Hepatic stellate cell (primary cell): ENCODE measurements at places on chromosomes 13 and 19.

DNA sequence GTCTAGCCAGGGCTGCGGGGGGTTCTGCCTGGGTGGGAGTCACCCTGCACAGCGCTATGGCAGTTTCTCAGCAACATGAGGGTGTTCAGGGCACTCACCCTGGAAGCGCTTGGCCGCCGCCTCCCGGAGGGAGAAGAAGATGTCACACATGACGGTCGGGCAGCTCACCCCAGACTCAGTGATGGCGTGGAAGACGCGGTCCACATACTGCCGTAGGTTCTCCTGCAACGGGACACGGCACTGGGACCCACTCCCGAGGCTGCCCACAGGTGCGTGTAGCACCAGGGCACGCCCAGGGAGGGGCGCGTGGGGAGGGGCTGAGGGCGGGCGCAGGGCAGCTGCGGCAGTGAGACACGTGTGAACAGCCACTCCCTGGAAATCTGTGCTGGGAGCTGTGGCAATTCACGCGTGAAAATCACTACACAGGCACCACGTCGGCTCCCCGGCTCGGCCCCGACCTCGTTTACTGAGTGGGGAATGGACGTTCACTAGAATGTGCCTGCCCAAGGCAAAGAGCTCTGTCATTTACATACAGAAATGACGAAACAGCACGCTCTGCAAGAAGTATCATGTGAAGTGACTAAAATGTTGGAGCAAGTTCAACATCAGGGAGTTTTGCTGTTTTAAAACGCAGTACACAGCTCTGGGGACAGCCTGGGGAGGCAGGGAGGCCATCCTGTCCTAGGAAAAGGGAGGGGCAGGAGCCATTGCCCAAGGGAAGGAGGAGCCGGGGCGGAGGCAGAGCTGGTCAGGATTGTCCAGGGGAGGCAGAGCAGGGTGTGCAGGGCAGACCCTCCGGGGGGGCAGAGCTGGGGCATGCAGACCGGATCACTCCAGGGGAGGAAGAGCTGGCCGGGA, 41.5 kb upstream of the C13orf46 start:
- DNase-seq = no peak

GRCh38 chr19:3061182-3062161, 823 bp downstream of the TLE5 start:
- DNase-seq = peak; percentile 65

DNA sequence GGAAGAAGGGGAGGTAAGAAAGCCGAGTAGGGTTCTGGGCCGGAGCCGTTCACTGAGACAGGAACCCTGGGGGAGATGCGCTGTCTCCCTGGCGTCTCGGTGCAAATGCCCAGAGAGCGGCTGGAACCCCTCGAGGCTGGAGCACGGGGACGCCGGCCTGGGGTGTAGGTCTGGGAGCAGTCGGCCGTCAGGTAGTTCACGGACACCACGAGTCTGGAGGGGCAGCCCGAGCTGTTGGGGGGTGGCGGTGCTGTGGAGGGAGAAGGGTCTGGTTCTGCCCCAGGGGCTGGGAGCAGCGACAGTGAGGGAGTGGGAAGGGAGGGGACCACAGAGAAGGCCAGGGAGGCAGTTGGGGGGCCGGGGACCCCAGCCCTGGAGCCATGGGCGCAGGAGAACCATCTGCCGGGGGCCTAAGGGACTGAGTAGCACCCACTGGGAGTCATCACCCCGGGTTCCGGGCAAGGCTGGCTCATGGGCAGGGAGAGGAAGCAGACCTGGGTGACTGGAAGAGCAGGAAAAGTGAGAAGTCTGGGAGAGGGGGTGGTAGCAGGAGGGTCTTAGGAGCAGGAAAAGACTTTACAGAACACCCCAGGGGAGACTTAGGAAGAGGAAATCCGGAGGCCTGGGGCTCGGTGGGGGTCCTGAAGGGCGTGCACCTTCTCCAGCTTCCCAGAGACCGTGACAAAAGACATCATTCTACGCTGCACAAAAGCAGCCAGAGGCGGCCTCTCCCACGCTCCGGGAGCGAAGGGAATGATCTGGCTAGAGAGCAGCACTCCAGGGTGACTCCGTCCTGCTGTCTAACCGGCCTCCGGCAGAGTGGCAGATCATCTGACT, 173.1 kb upstream of the SOX1 start:
- DNase-seq = no peak

GRCh38 chr19:24051516-24051915, 35.5 kb upstream of the ZNF254 start:
- DNase-seq = no peak

- peak; percentile 21 for DNase-seq
These were observed 85.6 kb downstream of the RXFP2 start for GRCh38 chr13:31824705-31825517.
